ENCODE measurements at places on chromosomes 13 and 19. TPM values are rescaled to one million over a fixed set of nuclear protein-coding genes. Genes with fewer than 3 reads are reported as not detected.

Gene S1PR5
- total RNA-seq = under 0.01 TPM

Gene MRPS12
- 19.8 TPM for total RNA-seq

Gene CFD
- total RNA-seq = 362 TPM

Gene ZNF208
- under 0.01 TPM for total RNA-seq

Gene CEACAM4
- not detected for total RNA-seq

Gene CABP5
- not detected for total RNA-seq

Gene SIGLECL1
- not detected for total RNA-seq

Gene NLRP9
- not detected for total RNA-seq

Gene ZNF283
- total RNA-seq = 9.7 TPM

Gene ZNF726
- 0.16 TPM for total RNA-seq

Gene RNASEH2A
- 7.6 TPM for total RNA-seq

Gene NAPA
- 58.6 TPM for total RNA-seq

Gene KIR2DL1
- not detected for total RNA-seq

Gene C19orf73
- total RNA-seq = 0.77 TPM

Gene GPR32
- total RNA-seq = not detected

Gene TEAD2
- 18.5 TPM for total RNA-seq

Gene CDX2
- not detected for total RNA-seq

Gene PLPPR3
- 0.47 TPM for total RNA-seq

Gene SULT2A1
- not detected for total RNA-seq

Gene GPR18
- total RNA-seq = not detected

Gene NBEA
- total RNA-seq = 3.6 TPM

Gene FAM216B
- not detected for total RNA-seq

Gene TSKS
- total RNA-seq = 0.32 TPM

Gene SBSN
- total RNA-seq = 5.2 TPM

Gene WDR87
- total RNA-seq = not detected

Gene PCSK4
- 0.95 TPM for total RNA-seq

Gene MAP4K1
- 0.32 TPM for total RNA-seq

Gene CFAP97D2
- total RNA-seq = not detected

Gene ICAM1
- 3.8 TPM for total RNA-seq

Gene CRX
- total RNA-seq = not detected

Gene A1BG
- total RNA-seq = 19.7 TPM

Gene LYPD5
- 1.9 TPM for total RNA-seq

Gene APOC4
- not detected for total RNA-seq

Gene ZNF681
- total RNA-seq = 0.16 TPM

Gene FRY
- 9.2 TPM for total RNA-seq

Gene RGL3
- 4.4 TPM for total RNA-seq

Gene COX7A1
- total RNA-seq = 31.8 TPM

Gene C19orf18
- total RNA-seq = 0.26 TPM

Gene DOHH
- 7.7 TPM for total RNA-seq

Gene GRIK5
- total RNA-seq = not detected

Gene FREM2
- not detected for total RNA-seq

Gene MYADM
- total RNA-seq = 3.3 TPM

Gene NAPSA
- 0.16 TPM for total RNA-seq

Gene RAB20
- 4.6 TPM for total RNA-seq

Gene KLK15
- not detected for total RNA-seq

Gene PSG7
- total RNA-seq = not detected

Gene C19orf33
- 8.8 TPM for total RNA-seq

Gene PSG6
- not detected for total RNA-seq

Gene IL11
- 0.94 TPM for total RNA-seq

Gene MAST1
- total RNA-seq = 0.95 TPM

Gene SBK2
- total RNA-seq = not detected

Gene CGB1
- total RNA-seq = not detected

Gene SMIM44
- not detected for total RNA-seq

Gene SLC10A2
- not detected for total RNA-seq

Gene IGFL1
- not detected for total RNA-seq

All from bronchial smooth muscle cell (primary cell).